ENCODE measurements at places on chromosomes 4 and X.

DNA sequence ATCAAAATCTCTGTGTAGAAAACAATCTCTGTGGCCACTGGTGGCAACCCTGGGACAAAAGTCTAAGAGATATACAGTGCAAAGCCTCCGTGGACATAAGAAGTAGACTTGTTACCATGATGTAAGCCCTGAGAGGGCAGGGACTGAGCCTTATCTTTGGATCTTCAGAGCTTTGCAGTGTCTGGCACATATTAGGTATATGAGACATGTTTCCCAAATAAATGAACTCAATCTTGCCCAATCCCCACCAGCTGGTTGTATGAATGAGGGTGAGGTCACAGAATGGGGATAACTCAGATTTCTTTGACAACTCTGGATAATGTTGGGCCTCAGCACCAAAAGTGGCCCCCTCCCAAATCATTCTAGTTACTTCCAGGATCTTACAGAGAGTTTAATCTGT is 511.4 kb upstream of the DIPK2B start:
- no peak for DNase-seq

DNA sequence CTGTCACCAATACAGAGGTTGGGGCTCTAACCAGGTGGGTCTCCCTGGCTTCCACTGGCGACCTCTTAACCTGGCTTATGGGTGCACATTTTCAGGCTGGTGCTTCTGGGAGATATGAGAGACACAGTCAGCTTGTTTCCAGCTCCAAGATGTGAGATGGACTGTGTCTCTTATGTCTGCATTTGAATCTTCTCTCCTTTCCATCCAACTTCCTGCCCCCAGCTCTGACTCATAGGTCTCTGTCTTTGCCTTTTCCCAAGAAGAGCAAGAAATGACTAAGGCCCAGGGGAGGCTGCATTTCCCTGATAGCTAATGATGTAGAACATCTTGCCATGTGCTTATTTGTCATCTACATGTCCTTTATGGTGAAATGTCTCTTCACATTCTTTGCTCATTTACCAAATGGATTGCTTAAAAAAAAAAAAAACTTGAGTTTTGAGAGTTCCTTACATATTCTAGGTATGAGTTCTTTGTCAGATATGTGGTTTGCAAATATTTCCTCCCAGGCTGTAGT is 3.2 kb upstream of the UXT start:
- no peak for DNase-seq

DNA sequence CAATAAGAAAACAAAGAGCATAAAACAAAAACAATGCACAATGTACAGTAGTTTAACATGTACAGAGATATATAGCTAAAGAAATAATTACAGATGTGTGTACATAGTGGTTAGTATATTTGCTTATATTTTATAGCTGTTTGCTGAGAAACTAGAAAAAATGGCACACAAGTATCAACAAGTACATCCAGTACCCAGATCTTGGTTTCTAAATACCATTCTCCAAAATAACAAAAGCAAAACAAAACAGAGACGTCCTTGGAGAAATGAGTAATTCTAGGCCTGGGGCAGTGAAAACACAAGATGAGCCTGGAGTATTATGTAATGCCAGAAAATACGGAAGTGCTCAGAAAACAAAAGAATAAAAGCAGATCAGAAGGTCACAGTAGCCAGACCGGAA is 189.6 kb downstream of the TMEM47 start:
- no peak for DNase-seq

- no peak for DNase-seq
Observed at GRCh38 chr4:98935633-98936032, 6.7 kb upstream of the EIF4E start.

DNA sequence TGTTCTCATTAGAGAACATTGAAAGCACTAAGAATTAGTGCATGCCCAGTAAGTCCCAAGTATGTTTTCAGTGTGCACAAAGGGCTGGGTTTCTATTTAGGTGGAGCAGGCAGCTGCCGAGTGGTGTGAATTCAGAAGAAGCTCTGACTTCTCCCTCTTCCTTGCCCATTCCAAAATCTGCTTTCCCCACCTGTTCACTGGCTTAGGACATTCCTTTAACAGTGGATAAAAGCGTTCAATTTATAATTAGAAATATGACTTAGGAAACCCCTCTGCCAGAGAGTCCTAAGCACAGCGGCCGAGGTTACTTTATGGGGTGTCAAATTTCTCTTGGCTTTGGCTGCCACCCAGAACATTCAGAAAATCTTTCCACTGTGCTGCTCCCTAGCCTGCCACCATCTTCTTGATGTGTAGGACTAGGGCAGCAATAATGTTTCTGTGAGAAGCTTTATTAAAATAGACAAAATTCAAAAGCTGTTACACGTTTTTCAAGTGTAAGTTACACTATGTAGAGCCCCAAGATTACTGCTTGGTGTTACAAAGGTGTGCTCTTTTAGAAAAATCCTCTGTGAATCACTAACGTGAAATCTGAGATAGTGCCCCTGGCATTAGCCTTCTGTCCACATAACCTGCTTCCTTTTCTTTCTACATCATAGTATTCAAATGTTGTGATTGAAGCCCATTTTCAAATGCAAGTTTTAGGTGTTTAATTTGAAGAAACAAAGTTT is 191.6 kb upstream of the ANKRD50 start:
- DNase-seq, result peak; percentile 92

DNA sequence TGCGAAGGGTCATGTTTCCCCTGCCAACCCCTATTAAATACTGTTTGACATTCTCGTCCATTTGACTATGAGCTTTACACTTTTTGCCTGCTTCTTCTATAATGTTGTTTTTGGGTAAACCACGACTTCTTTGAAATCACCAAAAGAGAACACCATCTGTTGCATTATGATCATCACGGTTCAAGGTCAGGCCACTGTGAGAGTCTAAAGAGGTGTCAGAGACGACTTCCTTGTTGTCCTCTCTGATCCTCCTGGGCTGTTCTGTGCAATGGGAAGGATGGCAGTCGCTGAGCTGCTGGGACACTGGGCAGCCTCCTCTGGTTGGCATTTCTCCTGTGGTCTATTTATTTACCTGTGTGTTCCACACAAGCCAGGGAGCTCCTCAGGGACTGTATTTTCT is 137.5 kb downstream of the RASL11B start:
- no peak for DNase-seq

- DNase-seq, result no peak
Observed at GRCh38 chr4:93828995-93829819, 654 bp downstream of the ATOH1 start.

GRCh38 chrX:6708676-6709380 is 173.9 kb upstream of the VCX3A start:
- DNase-seq, result no peak

DNA sequence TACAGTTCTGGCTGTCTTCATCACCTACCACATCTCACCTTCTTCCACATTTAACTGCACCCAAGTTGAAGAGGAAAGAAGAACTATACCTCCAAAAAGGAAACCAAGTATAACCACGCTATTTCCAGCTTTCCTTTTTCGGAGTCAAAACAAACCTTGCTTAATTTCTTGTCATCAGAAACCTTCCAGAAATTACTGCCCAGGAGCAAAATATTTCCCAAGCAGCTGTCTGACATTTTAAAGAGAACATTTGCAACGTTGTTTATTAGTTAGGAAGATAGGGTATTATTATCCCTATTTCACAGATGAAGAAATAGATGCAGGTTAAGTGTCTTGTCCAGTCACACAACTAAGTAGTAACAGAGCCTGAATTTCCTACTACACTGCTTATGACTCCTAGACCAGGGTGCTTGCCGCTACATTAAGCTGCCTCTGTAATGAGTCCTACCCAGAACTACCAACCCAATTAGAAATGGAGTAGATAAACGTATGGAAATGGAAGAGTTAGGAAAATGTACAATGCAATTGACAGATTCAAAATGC is 2.2 kb upstream of the ACSL4 start:
- no peak for DNase-seq

DNA sequence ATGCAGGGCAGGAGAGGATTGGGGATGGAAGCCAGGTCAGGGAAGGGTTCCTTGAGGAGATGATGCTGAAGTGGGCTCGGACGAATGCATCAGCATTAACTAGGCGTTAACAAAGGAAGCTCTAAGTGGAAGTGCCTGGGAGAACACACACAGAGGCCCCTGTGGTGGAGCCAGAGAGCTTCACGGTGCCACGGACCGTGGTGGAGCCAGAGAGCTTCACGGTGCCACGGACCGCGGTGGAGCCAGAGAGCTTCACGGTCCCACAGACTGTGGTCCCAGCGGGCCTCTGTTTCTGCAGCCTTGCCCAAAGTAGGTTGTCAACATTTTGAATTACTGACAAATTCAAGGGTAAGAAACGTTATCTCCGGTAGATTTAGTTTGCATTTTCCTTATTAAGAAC is 48.3 kb downstream of the TRIML2 start:
- no peak for DNase-seq

DNA sequence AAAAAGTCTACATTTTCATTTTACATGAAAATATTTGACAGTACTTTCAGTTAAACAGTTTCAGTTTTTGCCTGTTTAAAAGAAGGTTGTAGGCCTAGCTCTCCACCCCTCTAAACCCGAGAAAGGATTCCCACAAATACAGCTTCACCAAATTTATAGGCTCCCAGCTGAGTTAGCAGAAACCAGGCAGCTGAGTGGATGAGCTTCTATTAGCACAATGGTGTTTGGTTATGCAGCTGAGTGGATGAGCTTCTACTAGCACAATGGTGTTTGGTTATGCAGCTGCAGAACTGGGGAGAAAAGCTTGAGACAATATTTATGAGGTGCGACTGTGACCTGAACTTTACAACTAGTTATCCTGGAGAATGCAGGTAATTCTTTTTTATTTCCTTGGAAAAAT is 36.6 kb upstream of the PAQR3 start:
- DNase-seq, result peak; percentile 42

DNA sequence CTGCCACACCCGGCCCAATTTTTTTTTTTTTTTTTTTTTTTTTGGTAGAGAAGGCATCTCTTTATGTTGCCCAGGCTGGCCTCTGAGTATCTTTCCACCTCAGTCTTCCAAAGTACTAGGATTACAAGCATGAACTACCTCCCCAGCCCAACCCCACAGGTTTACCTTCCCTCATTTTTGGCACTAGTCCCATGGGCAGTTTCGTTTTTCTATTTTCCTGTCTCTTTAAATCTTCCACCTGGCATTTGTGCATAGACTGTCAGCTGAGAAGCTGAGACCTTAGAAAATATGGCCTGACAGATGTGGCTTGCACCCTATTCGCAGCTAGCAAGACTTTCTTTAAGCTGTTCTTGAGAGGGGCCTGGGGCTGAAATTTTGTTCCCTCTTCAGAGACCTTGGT is 27.9 kb downstream of the TNIP2 start:
- no peak for DNase-seq

Measured in NCI-H1092 treated with DMSO at 0.1 percent for 48 hours (cell line).